ENCODE measurements at places on chromosomes 12 and 14.

DNA sequence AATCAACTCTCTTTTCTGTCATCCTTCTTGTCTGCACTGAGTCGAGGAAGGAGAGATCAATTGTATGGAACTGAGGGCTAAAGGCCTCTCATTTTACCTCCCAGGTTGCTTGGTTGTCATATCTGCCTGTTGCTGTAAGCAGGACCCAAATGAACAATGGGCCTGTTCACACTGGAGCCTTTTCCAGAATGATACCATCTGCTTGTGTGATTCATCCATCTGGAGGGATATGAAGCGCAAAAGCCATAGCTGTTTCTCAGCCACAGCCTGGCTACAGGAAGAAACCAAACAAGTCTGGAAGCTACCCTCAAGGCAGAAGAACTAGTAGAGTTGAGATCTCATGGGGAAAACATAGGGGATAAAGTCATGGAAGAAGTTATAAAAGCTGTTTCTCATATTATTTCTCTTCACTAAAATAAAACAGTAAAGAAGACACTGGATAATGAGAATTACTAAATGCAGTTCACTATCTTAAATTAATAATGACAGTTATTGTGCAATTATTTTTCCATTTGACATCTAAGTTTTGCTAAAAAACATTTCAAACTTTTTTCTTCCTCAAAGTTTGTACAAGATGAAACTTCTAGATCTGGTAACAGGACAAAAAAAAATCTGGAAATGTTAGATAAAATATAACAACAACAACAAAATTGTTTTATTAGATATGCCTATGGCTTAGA, 106.3 kb downstream of the SPTSSA start:
- H3K27ac ChIP-seq: no peak overlapping the region
- DNase-seq: no peak
- no peaks in the 10 kb centered on the region for H3K36me3 ChIP-seq

DNA sequence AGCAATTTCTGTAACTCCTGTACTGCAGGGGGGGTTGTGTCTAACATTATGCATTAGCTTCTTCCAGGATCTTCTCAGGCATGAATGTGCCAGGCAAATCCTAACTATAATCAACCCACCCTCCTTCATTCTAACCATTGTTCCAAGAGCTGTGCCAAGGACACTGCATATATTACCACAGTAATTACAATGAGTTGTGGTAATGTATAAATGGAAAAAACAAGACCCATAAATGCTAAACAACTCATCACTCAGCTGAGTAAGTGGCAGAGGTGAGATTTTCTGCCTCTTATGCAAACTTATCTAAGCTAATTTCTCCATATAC, 80.6 kb downstream of the PRKD1 start:
- no peaks in the 10 kb centered on the region for H3K27me3 ChIP-seq
- no peak overlapping the region for H3K4me3 ChIP-seq
- no peaks in the 10 kb centered on the region for H3K36me3 ChIP-seq
- H3K4me1 ChIP-seq: no peaks in the 10 kb centered on the region
- H3K27ac ChIP-seq: no peak overlapping the region
- DNase-seq: no peak

DNA sequence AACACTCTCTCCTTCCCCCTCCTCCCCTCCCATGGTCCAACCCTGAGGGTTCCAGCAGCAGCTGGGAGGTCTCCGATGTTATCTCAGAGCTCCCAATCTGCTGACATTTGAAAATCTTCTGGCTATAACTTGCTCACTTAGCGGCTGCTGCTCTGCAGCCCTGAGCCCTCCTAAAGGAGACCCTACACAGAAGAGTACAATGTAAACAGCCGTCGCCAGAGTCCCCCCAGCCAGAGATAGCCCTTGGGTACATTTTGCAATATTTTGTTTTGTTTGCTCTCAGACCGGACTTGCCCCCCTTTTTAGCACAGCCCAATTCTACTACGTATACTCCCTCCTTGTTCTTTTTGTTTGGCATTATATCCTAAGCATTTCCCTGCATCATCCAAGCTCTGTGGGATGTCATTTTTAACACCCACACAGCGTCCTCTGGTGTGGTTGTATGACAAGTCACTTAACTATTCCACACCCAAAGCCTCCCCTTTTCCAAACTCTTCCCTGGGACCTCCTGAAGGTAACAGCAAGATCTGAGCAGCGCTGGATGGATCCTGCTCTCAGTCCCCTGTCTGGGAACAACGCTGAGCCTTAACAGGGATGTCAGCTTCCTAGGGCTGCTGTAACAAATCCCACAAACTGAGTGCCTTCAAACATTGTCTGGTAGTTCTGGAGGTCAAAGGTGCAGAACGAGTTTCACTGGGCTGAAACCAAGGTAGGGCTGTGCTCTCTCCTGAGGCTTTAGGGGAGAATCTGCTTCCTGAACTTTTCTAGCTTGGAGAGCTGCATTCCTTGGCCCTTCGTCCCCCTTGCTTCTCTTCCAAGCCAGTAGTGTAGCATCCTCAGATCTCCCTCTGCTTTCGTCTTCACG, 25.3 kb upstream of the TCL1B start:
- peaks cover 7% of the 10 kb centered on the region for H3K27me3 ChIP-seq
- H3K36me3 ChIP-seq: no peaks in the 10 kb centered on the region
- H3K4me1 ChIP-seq: peaks cover 15% of the 10 kb centered on the region
- DNase-seq: no peak
- no peak overlapping the region for H3K4me3 ChIP-seq
- no peak overlapping the region for H3K27ac ChIP-seq

DNA sequence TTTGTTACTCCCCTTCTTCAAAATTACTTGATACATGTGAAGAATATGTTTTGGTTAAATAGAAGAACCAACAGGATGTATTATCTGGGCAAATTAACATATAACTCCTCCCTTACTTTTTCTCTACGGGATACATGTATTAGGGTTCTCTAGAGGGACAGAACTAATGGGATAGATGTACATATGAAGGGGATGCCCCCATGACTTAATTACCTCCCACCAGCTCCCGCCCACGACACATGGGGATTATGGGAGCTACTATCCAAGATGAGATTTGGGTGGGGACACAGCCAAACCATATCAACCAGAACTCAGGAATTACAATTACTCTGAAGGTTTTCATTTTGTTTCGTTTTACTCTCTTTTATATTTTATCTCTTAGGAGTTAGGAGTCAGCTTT, 41.3 kb downstream of the VRK1 start:
- no peaks in the 10 kb centered on the region for H3K27me3 ChIP-seq
- no peak for DNase-seq
- H3K27ac ChIP-seq: no peak overlapping the region
- H3K36me3 ChIP-seq: peaks cover 68% of the 10 kb centered on the region

DNA sequence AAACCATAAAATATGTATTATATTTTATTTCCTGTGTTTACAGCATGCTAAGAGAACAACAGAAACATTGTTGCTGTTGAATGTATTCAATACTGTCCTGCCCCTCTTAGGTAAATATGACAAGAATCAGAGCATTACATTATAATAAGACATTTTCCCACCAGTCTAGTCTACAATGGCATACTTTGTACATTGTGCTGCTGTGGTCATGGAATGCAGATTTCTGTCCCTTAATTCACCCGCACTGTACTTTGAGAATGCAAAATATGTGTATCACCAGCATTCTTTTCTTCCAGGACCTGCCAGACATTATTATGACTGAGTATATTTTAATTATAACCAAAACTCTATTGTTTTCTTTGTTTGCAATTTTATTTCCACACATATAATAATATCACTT, 16.5 kb upstream of the OR10AD1 start:
- no peak overlapping the region for H3K27ac ChIP-seq
- no peak overlapping the region for H3K4me3 ChIP-seq
- no peaks in the 10 kb centered on the region for H3K4me1 ChIP-seq
- peaks cover 17% of the 10 kb centered on the region for H3K27me3 ChIP-seq
- H3K36me3 ChIP-seq: no peaks in the 10 kb centered on the region
- DNase-seq: no peak

GRCh38 chr12:114396869-114397719, 8.8 kb downstream of the TBX5 start:
- no peak overlapping the region for H3K27ac ChIP-seq
- no peak for DNase-seq
- H3K4me3 ChIP-seq: no peak overlapping the region
- H3K4me1 ChIP-seq: no peaks in the 10 kb centered on the region

GRCh38 chr14:103727313-103727980, 11.8 kb downstream of the ZFYVE21 start:
- no peak overlapping the region for H3K4me3 ChIP-seq
- DNase-seq: no peak
- no peaks in the 10 kb centered on the region for H3K27me3 ChIP-seq
- H3K4me1 ChIP-seq: no peaks in the 10 kb centered on the region

DNA sequence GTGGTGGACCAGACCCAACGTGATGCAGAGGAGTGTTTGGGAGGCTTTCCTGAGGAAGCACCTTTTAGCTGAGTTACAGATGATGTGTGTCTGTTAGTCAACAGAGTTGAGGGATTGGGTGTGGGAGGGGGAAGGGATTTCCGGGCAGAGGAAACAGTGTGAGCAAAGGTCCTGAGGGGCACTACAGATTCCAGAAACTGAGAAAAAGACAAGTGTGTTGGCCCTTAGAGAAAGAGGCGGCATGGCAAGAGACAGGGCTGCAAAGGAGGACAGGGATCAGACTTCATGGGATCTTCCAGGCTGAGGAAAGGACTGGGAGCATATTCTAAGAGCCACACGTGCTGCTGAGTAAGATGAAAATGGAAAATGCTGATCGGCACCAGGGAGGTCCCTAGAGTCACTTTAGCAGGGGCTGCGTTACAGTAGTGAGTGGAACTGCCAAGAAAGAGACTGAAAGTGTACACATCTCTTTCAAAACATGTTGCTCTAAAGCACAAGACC, 9.4 kb upstream of the RPS6KL1 start:
- H3K27me3 ChIP-seq: peaks cover 9% of the 10 kb centered on the region
- DNase-seq: no peak
- no peaks in the 10 kb centered on the region for H3K36me3 ChIP-seq
- H3K4me1 ChIP-seq: peaks cover 14% of the 10 kb centered on the region
- no peak overlapping the region for H3K4me3 ChIP-seq
- peak overlapping the region; percentile 43 for H3K27ac ChIP-seq
